ENCODE measurements at places on chromosomes 1 and 21.

- DNase-seq = no peak
Measured at GRCh38 chr1:91877574-91878208, 8.3 kb downstream of the TGFBR3 start.

- no peak for DNase-seq
Measured at GRCh38 chr1:44783697-44784093, 4.3 kb downstream of the BEST4 start.

- no peak for DNase-seq
Measured at GRCh38 chr21:33069994-33070743, at the start of gene OLIG1. Gene OLIG1 (plus strand): TSS chr21:33070141. CDS start chr21:33070247, 106 bp downstream.

GRCh38 chr1:192763756-192764155 is 45.1 kb upstream of the RGS2 start:
- DNase-seq = no peak

DNA sequence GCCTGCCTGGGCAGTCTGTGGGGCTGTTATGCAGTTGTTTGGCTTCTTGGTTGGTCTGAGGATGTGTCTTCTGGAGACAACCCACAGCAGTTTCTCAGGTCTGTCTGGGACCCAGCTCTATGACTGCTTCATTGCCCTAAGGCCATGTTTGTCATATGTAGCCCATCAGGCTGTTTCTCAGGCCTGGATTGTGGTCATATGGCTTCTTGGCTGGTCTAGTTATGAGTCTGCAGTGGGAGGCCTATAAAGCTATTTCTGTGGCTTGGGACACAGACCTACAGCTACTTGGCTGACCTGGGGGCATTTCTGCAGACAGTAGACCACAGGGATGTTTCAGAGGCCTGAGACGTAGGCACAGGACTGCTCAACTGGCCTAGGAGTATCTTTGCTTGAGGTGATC is 41.5 kb downstream of the CHIA start:
- no peak for DNase-seq

- DNase-seq = no peak
Measured at GRCh38 chr1:193926956-193927355, 740.5 kb upstream of the B3GALT2 start.

DNA sequence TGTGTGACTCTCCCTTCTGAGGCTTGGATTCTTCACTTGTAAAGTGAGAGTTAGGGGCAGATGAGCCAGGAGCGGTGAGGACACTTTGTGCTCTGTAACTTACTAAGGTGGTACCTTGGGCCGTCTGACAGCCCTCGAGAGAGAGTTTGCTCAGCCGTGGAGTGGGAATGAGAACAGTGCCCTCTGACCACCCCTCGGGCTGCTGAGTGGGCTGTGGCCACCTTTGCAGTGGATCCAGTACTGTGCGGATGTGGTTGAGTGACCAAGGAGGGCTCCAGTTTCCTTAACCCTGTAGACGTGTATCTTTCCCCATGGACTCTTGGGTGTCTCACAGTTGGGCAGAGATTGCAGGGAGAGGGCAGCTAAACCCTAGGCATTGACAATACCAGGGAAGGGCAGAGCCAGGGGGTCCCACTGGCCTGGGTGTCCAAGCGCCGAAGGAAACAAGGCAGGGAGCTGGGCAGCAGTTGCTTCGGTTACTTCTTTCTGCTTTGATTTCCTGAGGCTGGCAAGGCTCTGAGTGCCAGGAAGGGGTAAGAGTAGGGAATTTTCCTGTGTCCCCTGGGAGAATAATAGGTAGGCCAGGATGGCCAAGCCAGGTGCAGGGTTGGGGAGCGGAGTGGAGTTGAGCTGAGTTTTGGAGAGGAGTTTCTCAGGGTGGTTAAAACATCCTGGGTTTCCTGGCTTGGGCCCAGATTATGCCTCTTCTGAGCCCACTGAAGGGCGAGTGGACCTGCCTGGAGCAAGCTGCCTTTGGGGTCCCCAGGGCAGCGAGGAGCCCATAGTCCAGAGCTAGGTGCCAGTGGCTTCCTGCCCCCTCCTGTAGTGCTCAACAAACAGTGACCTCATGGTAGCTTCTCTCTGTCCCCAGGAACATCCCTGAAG is 27.6 kb downstream of the HMGCS2 start:
- no peak for DNase-seq

GRCh38 chr21:15943009-15943666 is 213.4 kb downstream of the USP25 start:
- DNase-seq = no peak

DNA sequence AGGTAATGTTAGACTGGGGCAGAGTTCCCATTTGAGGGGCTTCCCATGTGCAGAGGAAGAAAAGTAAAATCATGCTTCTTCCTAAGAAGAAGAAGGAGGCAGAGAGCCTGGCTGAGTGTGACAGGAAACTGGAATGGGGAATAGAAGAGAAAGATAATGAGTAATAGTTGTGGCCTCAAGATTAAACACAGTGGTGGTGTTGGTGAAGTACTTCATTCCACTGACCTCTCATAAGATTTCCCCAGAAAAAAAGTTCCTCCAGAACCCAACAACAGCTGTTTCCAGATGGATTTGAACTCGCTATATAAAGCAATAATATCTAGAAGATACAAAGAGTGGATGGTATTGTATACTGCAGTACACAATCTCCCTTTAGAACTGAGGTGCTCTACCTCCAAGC is 13.0 kb downstream of the RGS1 start:
- no peak for DNase-seq

- no peak for DNase-seq
Measured at GRCh38 chr1:116347696-116348095, 25.3 kb upstream of the ATP1A1 start.

GRCh38 chr1:88612292-88612691 is 71.8 kb upstream of the PKN2 start:
- DNase-seq = no peak

- no peak for DNase-seq
Measured at GRCh38 chr21:46543306-46543705, 61.6 kb downstream of the S100B start.

DNA sequence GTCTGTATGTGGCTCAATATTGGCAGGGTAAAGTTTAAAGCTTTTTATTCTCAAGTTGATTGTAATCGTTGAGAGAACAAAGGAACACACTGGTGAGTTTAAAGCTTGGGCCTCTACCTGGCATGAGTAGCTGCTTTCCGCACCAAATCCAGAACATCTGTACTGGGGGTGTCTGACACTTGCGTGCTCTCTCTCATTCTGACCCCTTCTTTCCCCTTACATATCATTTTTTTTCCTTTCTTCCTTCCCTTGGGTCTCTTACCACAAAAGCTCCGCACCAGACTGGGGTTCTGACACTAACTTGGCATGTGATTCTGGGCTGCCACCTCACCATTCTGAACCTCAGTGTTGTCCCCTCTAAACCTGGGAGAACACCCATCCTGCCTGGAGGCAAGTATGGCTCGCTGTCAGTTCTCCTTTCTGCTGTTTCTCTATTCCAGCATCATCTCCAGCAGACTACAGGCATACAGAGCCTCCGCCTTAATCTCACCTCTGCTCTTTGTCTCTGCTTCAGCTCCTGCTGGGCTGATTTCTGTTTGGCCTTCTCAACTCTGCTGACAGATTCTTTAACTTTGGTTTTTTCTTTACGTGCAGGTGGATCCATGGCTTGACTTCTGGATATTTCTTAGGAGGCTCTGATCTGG is 859 bp upstream of the ERMAP start:
- no peak for DNase-seq

DNA sequence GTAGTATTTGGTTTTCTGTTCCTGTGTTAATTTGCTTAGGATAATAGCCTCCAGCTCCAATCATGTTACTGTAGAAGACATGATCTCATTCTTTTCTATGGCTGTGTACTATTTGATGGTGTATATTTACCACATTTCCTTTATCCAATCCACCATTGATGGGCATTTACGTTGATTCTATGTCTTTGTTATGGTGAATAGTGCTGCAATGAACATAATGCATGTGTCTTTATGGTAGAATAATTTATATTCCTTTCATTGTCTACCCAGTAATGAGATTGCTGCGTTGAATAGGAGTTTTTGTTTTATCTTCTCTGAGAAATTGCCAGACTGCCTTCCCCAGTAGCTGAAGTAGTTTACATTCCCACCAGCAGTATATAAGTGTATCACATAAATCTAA is 538.8 kb downstream of the LRRIQ3 start:
- no peak for DNase-seq

Data from brain pericyte (primary cell).